ENCODE measurements at places on chromosomes 7 and 10.

DNA sequence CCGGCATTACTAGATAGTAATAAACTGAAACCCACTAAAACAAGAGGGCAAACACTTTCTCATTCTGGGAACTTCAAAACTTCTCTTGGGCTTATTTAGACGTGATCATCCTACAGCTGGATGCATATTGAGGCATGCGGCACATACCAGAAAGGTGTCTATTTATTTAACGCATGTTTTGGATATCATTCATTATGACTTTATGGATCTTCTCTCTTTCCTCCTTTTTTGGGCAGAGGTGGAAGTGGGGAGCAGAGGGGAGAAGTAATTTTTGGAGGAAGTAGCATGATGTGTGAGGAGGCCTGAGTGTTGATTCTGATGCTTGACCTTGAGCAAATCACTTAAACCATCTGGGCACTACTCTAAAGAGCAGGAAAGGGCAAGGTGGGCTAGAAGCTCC lies 270.6 kb downstream of the TRIL start:
- DNase-seq, result no peak

DNA sequence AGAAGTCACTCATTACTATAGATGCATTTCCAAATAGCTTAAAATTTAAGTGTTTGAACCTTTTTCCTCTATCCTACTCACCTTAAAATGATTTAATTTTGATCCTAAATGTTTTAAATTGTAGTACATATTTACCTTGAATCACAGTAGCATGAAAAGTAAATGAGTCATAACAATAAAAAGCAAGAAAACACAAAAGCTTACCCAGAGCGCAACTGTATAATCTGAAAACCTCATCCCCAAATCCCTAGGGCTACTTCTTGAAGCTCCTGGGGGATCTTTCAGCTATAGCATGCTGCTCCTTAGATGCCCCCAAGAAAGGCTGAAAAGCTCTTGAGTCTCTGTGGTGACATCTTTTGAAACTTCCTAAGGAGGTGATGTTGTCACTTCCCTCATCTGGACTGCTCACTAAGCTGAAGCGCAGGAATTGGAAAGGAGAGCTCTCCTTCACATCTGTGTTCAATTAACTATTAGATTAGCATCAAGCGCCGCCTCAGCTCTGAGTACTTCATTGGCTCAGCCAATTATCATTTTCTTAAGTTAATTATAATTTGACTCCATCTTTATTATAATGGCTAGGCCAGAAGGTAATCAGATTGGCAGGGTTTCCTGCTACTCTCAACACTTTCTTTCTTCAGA lies 60.2 kb downstream of the SEMA3E start:
- DNase-seq, result no peak

- no peak for DNase-seq
These were observed 54.8 kb downstream of the AUTS2 start for GRCh38 chr7:69652947-69653701.

DNA sequence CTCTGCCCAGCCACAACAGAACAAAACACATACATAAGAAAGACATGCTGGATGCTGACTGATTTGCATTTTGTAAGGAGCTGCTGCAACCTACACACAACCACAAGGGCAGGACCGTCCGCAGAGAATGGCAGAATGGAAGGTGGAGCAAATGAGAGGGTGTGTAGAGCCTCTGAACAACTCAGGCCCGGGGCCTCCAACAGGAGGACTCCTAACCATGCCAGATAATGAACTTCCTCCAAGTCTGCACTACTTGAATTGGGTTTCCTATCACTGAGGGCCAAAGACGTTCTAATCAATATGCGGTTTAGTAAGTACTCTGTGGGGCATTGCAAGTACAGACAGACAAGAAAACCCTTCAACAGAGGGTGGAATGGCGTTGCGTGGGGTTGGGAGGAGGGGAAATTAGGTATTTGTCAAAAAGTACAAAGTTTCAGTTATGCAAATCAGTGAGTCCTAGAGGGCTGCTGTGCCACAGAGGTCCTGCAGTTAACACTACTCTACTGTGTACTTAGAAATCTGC lies 14.6 kb downstream of the VOPP1 start:
- DNase-seq, result peak; percentile 78

- DNase-seq, result no peak
These were observed 176.4 kb downstream of the AHR start for GRCh38 chr7:17474724-17475344.

- DNase-seq, result no peak
These were observed 107.7 kb downstream of the RBM20 start for GRCh38 chr10:110751850-110752249.

DNA sequence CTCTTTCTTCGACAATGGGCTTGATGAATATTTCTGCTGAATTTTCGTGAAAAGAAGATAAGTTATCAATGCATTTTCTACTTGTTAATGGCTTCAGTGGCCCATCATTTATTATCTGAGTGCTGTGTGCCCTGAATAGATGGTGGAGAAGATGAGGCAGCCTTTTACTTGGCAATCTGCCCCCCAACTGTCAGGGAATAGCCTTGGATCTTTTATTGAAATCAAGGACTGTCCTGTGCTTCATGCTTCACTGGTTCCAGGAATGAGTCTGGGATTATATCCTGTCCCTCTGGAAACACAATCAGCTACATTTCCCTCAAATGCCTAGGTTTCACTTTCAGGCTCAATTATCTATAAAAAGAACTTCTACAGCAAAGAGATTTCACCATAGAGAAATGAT lies 75.9 kb upstream of the NXPH1 start:
- no peak for DNase-seq

GRCh38 chr7:129163875-129164544 lies 19.5 kb downstream of the TSPAN33 start:
- DNase-seq, result peak; percentile 16

GRCh38 chr7:139367438-139368155 lies 7.9 kb downstream of the LUC7L2 start:
- no peak for DNase-seq

- no peak for DNase-seq
These were observed 5.5 kb upstream of the PRKAR1B start for GRCh38 chr7:732556-732955.

DNA sequence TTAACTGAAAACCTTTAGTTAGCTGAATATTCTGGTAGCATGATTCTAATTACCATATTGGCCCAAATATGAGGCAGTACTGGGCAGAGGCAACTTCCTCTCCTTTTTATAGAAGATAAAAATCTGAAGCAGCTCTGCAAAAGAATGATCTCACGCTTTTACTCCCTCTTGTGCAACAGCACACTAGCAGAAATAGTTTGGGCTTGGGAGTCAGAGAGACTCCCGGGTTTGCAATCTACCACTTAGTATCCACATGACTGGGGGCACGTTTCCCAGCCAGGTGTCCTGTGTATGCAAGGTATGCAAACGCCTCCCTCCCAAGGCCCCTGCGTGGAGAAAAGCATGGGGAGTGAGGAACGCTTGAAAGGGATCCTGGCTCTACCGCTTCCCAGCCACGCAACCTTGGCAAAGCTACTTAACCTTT lies 47.2 kb upstream of the RHEB start:
- DNase-seq, result no peak

DNA sequence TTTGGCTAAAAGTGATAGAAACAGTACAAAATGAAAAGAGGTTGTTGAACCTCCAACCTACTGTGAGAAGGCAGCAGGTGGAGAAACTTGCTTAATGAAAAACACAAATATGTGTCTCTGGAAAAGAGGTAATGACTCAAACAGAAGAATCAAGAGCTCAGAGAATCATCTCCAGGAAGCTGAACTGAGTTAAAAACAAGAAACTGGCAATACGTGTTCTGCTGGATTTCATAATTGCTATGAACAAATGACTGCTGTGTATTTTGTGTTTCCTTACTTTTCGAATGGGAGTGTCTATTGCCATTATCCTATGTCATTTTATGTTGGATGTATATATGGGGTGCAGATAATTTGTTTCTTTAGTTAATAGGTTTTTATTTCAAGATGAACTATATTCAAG lies 401.1 kb downstream of the DGKB start:
- no peak for DNase-seq

GRCh38 chr10:80602881-80603280 lies 65.2 kb downstream of the SH2D4B start:
- no peak for DNase-seq

DNA sequence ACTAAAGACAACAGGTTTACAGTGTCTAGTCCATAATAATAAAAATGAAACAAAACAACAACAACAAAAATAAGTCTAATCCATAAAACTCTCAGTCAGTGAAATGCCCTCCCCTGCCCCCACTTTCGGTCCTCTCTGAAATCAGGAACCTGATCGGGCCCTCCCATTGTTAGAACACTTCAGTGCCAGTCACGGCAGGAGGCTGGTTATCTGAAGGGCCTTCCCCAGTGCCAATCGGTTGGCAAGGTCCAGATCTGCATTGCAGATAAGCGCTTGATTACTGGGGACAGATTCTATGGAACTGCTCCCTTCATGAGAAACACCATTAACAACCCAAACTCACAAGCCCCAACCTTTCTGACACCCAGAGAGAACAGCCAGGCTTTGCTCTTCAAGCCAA lies 72.2 kb upstream of the EEPD1 start:
- no peak for DNase-seq

- DNase-seq, result no peak
These were observed 64.4 kb upstream of the SFMBT2 start for GRCh38 chr10:7475046-7475911.

GRCh38 chr7:123601530-123601929 lies at the start of gene ASB15:
Gene ASB15 (plus strand): TSS chr7:123601821. CDS start chr7:123614503, 12,682 bp downstream.
- no peak for DNase-seq

GRCh38 chr10:4121502-4122380 lies 336.7 kb upstream of the KLF6 start:
- DNase-seq, result peak; percentile 73

- DNase-seq, result no peak
These were observed 61.6 kb downstream of the ENO4 start for GRCh38 chr10:116910910-116911309.

DNA sequence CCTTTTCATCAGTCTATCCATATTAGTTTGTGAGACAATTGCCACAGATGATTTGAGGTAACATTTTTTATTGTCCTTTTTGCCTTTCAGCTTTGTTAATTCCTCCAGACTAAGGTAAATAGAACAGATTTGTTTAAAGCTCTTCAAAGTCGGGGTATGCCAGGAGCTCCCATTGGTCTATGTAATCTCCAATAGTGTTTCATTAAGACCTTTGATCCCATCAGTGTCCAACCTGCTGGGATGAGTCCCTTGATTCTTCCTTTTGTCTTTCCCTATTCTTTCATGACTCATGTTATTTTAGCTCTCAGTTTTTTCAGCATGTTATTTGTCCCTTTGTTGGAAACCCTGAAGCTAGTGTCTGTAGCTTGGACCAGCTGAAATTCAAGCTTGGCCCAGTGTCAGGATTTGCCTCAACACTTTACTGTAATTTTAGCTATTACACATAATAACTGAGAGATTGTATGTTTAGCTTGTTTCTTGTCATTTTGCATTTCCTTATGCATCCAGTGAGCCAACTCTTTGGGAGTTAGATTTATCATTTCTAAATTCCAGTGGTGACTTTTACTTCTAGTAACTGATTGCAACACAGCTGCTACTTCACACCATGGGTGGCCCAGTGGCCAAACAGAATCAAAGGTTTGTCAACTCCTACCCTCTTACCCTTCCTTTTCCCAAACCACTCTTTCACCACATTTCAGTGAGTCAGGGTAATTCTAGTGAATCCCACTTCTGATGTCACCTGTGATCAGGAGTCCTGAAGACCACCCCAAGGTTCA lies 15.3 kb downstream of the AGBL3 start:
- no peak for DNase-seq

- DNase-seq, result no peak
These were observed 85.9 kb upstream of the GATA3 start for GRCh38 chr10:7968510-7969112.

GRCh38 chr10:91708174-91708861 lies 75.4 kb upstream of the PPP1R3C start:
- DNase-seq, result no peak

GRCh38 chr10:71233482-71233892 lies 21.1 kb downstream of the UNC5B start:
- no peak for DNase-seq

- DNase-seq, result no peak
These were observed 126.6 kb upstream of the PARD3 start for GRCh38 chr10:34941471-34942357.

- DNase-seq, result peak; percentile 91
These were observed 85.3 kb upstream of the CCDC6 start for GRCh38 chr10:59991661-59992060.

DNA sequence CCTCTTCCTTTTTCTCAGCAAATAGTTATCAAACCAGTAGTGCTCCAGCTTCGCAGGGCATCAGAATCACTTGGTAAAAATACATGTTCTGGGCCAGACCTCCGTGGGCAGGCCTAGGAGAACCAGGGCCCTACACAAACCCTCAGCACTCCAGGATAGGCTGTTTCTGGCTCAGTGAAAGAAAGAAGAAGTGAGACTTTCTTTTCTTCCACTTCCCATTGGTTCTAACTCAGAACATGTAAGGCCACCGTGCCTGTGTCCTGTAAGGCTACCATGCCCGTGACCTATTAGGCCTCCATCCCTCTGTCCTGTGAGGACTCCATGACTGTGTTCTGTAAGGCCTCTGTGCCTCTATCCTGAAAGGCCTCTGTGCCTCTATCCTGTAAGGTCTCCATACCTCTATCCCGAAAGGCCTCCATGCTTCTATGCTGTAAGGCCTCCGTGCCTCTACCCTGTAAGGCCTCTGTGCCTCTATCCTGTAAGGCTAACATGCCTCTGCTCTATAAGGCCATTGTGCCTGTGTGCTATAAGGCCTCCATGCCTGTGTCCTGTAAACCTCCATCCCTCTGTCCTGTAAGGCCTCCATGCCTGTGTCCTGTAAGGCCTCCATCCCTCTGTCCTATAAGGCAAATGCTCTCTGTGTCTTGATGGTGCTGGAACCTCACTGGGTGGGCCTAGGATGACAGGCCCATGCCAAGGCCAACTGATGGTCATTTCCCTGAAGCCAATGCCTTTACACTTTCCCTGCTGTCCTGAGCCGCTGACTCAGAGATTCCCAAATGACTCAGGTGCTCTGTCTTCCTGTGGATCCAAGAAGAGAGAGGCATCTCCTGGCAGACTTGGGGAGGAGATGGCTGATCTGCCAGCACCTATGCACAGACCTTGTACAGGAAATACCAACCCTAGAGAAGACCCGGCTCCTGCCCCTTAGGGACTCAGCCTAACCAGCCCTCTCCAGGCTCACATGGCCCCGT lies 96.6 kb upstream of the CACUL1 start:
- no peak for DNase-seq

- no peak for DNase-seq
These were observed 930 bp upstream of the HOXA10 start for GRCh38 chr7:27174874-27175625.
